ENCODE measurements at places on chromosomes 11 and 22.

DNA sequence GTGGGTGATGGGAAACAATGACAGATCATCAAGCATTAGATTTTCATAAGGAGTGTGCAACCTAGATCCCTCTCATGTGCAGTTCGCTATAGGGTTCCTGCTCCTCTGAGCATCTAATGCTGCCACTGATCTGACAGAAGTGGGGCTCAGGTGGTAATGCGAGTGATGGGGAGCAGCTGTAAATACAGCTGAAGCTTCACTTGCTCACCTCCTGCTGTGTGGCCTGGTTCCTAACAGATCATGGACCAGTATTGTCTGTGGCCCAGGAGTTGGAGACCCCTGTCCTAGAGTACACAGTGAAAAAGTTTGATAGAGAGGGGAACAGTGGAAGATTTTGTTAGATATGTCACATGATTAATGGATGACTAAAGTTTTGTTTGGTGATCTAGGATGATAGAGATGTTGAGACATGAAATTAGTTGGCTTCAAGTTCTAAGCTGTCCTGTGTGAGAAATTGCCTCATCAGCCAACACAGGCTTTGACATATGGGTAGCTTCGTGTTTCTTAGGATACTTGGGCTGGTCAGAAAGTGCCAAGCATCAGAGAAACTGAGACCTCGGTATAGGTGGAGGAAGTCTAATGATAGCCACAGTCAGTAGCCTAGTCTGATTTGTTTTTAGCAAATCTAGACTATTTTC, 47.4 kb downstream of the ARHGEF12 start:
- DNase-seq: no peak

DNA sequence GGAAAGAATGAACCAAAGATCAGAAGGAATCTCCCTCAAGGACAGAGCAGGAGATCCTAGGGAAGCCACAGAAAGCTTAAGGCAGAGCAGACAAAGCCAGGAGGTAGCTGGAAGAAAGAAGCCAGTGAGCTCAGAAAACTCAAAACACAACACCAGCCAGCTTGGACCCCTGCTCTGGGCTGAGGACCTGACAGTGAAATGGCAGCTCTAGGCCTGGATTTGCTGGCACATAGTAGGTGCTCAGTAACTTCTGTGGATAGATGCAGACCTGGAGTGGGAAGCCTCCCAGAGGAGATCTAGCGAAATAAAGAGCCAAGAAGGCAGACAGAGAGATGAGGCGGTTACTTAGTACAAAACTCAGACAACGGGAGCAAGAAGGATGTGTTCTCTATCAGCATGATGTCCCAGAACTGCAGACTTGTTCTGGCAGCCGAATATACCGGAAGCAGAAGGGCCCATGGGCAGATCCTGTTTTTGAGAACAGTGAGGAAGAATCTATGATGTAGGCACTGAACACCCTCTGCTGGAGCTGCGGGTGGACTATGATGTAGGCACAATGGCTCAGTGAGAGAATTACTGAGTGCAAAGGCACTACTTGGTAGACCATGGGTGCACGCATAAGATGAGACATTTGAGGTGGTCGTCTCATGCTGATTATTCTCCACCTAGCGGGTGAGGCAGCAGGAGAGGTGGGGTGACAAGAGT, 4.8 kb downstream of the ROBO4 start:
- DNase-seq: peak; percentile 53

DNA sequence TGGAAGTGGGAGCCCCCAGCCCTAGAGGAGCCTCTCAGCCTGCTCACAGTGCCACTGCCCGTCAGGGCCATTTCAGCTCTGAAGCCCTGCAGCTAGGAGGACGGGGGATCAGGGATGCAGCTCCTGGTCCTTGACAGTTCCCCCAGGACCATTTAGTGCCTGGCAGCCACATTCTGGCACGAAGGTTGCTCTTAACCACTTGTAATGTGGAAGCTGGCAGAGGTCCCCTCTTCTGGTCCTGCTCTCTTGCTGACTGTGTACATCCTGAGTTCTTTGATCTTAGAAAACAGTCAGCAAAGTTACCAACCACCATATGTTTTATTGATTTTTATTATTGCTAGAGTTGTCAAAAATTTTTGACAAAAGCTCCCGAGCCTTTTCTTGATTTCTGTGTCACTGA, 44.2 kb downstream of the CABIN1 start:
- DNase-seq: no peak

- no peak for DNase-seq
These were observed 1260.4 kb upstream of the RAG2 start for GRCh38 chr11:37858398-37858797.

GRCh38 chr22:32119568-32120235, 39.4 kb downstream of the C22orf42 start:
- no peak for DNase-seq

GRCh38 chr11:109374441-109374840, 47.5 kb upstream of the C11orf87 start:
- DNase-seq: no peak

Measured in tibial artery (tissue), 4 donors.